ENCODE measurements at places on chromosomes 2 and 18. TPM values are rescaled to one million over a fixed set of nuclear protein-coding genes. Genes with fewer than 3 reads are reported as not detected.

Gene G6PC2
- not detected for total RNA-seq

Gene SLC30A3
- total RNA-seq: 2.3 TPM

Gene STON1
- 1.7 TPM for total RNA-seq

Gene TRIM43
- total RNA-seq: not detected

Gene TLX2
- total RNA-seq: 3.8 TPM

Gene GALNT5
- total RNA-seq: 1.9 TPM

Gene TCF7L1
- 2.3 TPM for total RNA-seq

Gene GALNT3
- 33.1 TPM for total RNA-seq

Gene APOB
- total RNA-seq: not detected

Gene EPB41L3
- not detected for total RNA-seq

Gene NRP2
- total RNA-seq: 25.5 TPM

Gene UGT1A8
- total RNA-seq: 0.17 TPM

Gene TUBA4B
- not detected for total RNA-seq

Gene MERTK
- 3.4 TPM for total RNA-seq

Gene KCNG2
- not detected for total RNA-seq

Gene KCNS3
- 28.8 TPM for total RNA-seq

Gene UGP2
- total RNA-seq: 89.5 TPM

Gene STAT1
- 28.0 TPM for total RNA-seq

Gene MC2R
- total RNA-seq: not detected

Gene ZAP70
- not detected for total RNA-seq

Gene CRYGD
- total RNA-seq: not detected

Gene DYNAP
- not detected for total RNA-seq

Gene UGT1A5
- 91.2 TPM for total RNA-seq

Gene ERMN
- total RNA-seq: not detected

Gene ALPG
- 1.2 TPM for total RNA-seq

Gene CLEC4F
- total RNA-seq: not detected

Gene ALLC
- not detected for total RNA-seq

Gene SULT1C2
- total RNA-seq: 2.1 TPM

All from PC-9 (cell line).